ENCODE measurements at places on chromosomes 13 and 19. TPM values are rescaled to one million over a fixed set of nuclear protein-coding genes. Genes with fewer than 3 reads are reported as not detected.

The TRPC4 gene
- 5.3 TPM for total RNA-seq

GRCh38 chr19:29965492-29965891, 23.5 kb downstream of the URI1 start:
- H3K4me1 ChIP-seq: peaks cover 25% of the 10 kb centered on the region
- H3K4me3 ChIP-seq: no peak overlapping the region
- no peaks in the 10 kb centered on the region for H3K27me3 ChIP-seq
- peak; percentile 88 for DNase-seq

GRCh38 chr13:19961924-19962323, 3.4 kb downstream of the ZMYM2 start:
- peak; percentile 31 for DNase-seq
- H3K27me3 ChIP-seq: no peaks in the 10 kb centered on the region
- peaks cover 19% of the 10 kb centered on the region for H3K36me3 ChIP-seq
- peaks cover 2% of the 10 kb centered on the region for H3K4me1 ChIP-seq
- no peak overlapping the region for H3K27ac ChIP-seq

The STOML3 gene
- total RNA-seq: not detected

The RGCC gene
- total RNA-seq: 6.1 TPM

Data from IMR-90 (cell line).